Mucosa of gallbladder (tissue), 1 donor: ENCODE measurements at places on chromosomes 2 and 18. TPM values are rescaled to one million over a fixed set of nuclear protein-coding genes. Genes with fewer than 3 reads are reported as not detected.

DNA sequence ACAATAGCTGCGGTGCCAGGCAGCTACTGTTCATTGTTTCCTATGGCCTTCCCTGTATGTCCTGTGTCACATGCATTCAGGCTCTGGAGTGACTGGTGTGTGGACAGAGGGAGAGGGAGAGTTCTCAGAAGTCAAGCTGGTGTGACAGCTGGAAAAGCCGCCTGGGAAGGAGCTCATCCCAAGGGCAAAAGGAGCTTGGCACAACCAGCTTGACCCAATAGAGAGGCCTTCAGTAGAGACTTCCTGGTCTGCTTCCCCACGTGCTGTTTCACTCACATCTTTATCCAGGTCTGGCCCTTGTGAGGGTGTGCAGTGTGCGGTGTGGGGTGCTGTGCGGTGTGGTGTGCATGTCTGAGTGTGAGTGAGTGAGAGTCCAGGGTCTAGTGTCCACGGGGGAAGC, 11.1 kb upstream of the NT5DC4 start:
- no peak for DNase-seq

GRCh38 chr2:110097506-110098220, 18.0 kb downstream of the MALL start:
- no peak for DNase-seq

DNA sequence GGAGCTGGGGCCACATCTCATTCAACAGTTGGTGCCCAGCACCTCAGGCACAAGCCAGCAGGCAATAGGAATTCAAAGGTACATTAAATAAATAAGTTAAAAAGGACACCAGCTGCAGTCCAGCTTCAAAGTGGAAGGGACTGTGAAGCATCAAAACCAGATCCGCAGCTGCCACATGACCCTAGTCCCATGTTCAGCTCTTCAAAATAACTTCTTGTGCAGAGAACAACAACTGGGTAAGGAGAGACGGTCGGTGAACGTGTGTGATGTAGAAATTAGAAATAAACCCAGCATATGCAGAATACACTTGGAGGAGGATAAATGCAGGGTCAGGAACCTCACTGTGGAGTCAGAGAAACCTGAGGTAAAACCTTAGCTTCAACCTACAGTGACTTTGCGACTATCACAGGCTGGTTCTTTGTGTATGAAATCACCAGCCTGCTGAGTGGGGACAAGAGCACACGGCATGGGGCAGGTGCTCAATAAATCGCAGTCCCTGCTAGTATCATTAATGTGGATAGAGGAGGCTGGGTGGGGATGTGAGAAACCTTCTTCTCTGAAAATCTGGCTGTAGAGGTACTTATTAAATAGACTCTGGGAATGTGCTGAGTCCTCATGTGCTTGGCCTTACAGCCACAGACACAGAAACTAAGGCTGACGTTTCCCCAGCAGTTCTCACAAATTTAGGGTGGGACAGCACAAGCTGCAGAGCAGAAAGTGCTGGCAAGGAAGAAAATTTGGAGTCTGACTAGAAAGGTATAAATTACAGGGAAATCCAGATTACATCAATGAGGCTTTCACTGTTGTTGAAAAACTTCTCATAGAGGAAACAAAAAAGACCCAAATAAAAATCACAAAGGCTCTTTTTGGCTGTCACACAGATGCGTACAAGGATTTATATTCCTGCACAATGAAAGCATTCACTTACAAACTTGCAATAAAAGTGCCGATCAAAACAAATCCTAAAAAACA, 20.7 kb downstream of the FBXO15 start:
- DNase-seq: no peak

GRCh38 chr2:123002660-123003248, 1022.3 kb upstream of the CNTNAP5 start:
- no peak for DNase-seq

DNA sequence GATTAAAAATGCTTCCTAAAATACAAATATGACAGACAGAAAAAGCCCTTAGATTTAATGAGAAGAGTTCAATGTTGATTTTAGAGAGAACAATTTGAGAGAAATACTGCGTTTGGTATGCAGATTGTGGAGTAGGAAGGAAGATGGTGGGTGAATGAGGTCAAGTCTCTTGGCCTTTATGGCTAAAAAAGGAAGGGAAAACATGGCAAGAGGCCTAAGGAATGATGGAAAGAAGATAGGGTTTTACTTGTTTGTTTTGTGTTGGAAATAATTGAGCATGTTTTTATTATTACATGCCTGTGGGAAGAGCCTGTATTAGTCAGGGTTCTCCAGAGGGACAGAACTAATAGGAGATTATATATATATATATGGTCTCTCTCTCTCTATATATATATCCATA, 318.1 kb downstream of the TRIB2 start:
- DNase-seq: no peak

DNA sequence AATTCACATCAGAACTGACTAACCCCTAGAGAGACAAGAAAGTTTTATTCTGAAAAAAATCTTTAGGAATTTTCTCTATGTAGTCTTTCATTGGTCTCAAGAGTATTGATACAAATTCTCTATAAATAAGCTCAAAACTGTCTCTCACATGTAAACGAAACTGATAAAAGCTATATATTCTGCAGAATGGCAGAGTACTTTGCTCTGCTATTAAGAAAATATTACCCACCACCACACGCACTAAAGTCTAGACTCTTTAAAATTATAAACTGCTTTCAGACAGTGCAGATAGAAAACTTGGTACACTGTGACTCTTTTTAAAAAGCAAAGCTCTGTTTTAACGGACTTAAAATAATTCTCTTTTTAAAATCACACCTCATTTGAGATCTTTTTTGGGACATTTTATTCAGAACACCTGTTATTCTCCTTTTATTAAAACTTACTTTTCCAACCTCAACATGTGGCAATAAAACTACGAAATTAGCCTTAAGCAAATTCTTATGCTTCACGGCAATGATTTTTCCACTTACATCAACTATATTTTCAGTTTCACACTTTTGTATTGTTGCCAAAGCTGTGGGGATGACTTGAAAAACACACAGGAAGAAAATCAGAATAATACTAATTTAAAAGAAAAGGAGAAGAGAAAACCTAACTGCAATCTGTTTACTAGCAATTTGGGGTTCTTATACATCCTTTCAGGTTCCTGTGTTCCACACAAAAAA, 58.0 kb downstream of the CCDC88A start:
- no peak for DNase-seq

DNA sequence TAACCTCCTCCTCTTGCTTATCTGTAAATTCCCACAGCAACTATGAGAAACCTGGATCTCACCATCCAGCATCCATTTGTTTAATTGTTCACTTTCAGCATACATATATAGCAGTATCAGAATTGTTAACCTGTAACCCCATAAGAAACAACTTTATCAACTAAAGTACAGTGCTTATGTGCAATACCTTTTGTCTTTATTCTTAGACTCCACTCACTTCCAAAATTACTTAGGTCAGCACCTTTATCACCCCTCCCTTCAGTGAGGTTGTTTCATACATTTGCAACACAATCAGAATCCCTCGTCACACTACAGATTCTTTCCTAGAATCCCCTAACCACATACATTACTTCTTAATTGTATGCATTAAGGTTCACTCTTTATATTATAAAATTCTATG, 225.9 kb upstream of the NCKAP5 start:
- DNase-seq: no peak

GRCh38 chr2:194539425-194539824, 1117.6 kb upstream of the SLC39A10 start:
- DNase-seq: no peak

DNA sequence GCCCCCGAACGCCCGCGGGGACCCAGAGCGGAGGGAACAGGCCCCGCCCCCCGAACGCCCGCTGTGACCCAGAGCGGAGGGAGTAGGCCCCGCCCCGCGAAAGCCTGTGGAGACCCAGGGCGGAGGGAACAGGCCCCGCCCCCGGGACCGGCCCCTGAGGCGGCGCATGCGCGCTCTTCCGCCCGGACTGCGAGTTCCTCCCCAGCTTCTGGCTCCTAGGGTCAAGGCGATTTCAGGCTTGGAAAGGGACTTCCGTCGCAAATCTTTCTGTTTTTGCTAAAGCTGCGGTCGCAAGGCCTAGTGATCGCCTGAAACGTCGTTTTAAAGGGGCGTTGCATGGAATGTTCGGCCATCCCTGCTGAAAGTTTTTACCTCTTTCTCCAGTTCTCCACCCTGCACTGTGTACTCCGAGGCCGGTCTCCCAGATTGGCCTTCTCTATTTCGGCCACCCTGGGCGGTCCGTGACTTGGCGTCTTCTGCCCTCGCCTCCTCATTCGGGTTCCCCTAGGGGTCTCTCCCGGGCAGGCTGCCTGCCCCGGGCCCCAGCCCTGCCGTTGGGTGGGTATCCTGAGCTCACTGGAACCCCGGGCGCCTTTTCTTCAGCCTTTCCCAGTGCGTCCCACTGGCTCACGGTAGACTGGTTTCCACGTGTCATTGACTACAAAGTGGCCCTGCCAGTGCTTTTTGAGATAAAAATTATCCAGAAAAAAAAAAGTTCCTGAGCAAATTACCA, 372 bp upstream of the WDSUB1 start:
- DNase-seq: peak; percentile 98

Gene TUBA3E
- not detected for total RNA-seq

Gene TXNDC9
- total RNA-seq: 20.2 TPM

Gene SRBD1
- 13.6 TPM for total RNA-seq

Gene SUPT7L
- total RNA-seq: 34.8 TPM

Gene POTEF
- not detected for total RNA-seq
